ENCODE measurements at places on chromosomes 6 and 20.

DNA sequence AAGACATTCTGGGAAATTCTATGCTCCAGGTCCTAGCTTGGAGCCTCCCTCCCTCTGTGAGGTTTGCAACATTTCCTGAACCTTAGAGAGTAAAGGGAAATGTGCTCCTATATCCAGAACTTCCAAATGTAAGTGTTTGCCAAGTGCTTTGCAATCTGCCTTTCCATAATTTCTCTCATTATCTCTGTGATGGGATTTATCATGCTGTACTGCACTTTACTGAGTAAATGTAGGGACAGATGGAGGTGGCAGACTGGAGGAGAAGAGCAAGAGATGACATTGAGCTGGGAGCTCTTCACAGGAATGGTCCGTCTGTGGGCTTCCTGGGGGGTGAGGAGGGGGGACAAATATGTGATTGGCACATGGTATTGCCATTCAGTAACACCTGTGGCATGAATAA is 184.3 kb downstream of the SOX4 start:
- no peaks in the 10 kb centered on the region for H3K36me3 ChIP-seq
- no peaks in the 10 kb centered on the region for H3K27me3 ChIP-seq
- H3K4me3 ChIP-seq = no peak overlapping the region
- H3K27ac ChIP-seq = no peak overlapping the region

DNA sequence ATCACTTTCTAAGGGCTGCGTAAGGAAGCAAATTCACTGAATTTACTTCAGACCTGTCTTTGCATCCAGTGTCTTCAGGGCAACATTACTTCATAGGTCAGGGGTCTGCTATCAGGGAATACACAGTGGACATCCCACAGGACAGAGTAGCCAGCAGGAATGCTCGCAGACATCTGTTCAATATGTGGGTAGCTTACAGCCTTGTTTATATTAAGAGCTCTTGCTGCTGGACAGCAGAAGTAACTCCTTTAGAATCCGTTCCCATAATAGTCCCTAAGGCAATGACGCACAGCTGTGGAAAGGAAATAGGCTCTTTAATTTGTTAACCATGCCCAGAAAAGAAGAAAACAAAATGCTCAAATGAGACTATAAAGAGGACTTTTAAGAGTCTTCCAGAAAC is 198.7 kb downstream of the MOXD1 start:
- H3K4me1 ChIP-seq = no peaks in the 10 kb centered on the region
- no peak for DNase-seq
- H3K27ac ChIP-seq = no peak overlapping the region
- H3K27me3 ChIP-seq = no peaks in the 10 kb centered on the region
- H3K36me3 ChIP-seq = no peaks in the 10 kb centered on the region

DNA sequence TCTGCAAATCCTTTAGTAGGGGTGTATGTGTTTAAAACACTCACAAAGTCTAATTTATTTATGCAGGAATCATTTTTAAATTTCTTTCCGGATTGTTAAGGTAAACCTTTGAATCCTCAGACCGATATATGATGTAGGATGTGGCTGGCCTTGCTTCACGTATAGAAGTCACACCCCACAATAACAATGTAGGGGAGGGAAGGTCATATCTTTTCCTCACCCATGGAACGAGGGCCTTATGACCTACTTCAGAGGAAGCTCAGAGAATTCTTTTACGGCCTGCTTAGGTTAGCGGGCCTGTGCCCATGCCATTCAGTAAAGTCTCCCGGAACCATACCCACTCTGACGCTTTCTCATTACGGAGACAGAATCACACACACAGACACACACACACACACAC is 102.9 kb downstream of the MAP3K7 start:
- no peak overlapping the region for H3K27ac ChIP-seq
- H3K36me3 ChIP-seq = no peaks in the 10 kb centered on the region
- DNase-seq = no peak
- no peak overlapping the region for H3K4me3 ChIP-seq

DNA sequence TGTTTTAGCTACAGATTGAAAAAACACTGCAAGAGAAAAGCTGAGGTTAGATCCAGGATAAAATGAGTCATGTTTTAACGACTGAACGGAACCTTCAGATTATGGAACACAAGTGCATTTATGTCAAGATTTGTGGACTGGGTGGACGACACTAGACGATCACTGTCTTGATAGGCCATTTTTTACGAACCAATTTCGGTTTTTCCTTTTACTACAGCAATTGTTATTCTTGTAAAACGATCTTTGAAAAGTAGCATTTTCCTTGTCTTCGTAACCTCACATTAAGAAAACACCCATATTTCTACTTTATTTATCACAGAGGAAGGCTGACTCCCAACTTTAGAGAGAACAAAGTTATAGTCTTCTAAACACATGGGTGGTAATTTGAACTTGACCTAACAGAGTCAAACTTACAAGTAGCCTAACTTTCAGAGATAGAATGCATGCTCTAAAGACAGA is 294.2 kb upstream of the TCF21 start:
- H3K27ac ChIP-seq = peak overlapping the region; percentile 44
- H3K36me3 ChIP-seq = no peaks in the 10 kb centered on the region
- peaks cover 23% of the 10 kb centered on the region for H3K4me1 ChIP-seq
- no peak for DNase-seq
- no peaks in the 10 kb centered on the region for H3K27me3 ChIP-seq
- H3K4me3 ChIP-seq = no peak overlapping the region

GRCh38 chr6:106162921-106163320 is 76.8 kb downstream of the PRDM1 start:
- H3K36me3 ChIP-seq = no peaks in the 10 kb centered on the region
- H3K4me1 ChIP-seq = no peaks in the 10 kb centered on the region
- H3K4me3 ChIP-seq = no peak overlapping the region
- no peak for DNase-seq
- H3K27me3 ChIP-seq = no peaks in the 10 kb centered on the region

- peaks cover 78% of the 10 kb centered on the region for H3K36me3 ChIP-seq
- H3K4me1 ChIP-seq = peaks cover 17% of the 10 kb centered on the region
- H3K4me3 ChIP-seq = no peak overlapping the region
- no peak overlapping the region for H3K27ac ChIP-seq
Observed at GRCh38 chr20:39039261-39039660, 77.1 kb downstream of the DHX35 start.

DNA sequence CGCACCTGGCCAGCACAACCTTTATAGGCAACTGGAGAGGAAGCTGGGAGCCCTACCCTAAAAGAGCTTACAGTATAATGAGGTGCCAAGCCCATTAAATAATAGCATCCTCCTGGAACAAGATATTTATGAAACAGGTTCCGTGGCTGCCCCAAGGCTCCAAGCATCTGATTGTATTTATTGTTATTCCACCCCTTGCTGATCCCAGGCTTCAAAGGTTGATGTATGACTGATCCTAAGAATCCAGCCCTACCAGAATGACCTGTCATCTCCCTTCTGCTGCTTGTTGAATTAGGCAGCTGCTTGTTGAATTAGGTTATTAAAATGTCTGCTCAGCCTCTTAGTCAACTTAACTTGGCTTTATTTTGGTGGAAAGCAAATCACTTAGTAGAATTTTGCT is 35.2 kb upstream of the SASH1 start:
- no peaks in the 10 kb centered on the region for H3K36me3 ChIP-seq
- H3K27me3 ChIP-seq = no peaks in the 10 kb centered on the region
- no peak for DNase-seq
- peak overlapping the region; percentile 81 for H3K27ac ChIP-seq
- H3K4me3 ChIP-seq = no peak overlapping the region

DNA sequence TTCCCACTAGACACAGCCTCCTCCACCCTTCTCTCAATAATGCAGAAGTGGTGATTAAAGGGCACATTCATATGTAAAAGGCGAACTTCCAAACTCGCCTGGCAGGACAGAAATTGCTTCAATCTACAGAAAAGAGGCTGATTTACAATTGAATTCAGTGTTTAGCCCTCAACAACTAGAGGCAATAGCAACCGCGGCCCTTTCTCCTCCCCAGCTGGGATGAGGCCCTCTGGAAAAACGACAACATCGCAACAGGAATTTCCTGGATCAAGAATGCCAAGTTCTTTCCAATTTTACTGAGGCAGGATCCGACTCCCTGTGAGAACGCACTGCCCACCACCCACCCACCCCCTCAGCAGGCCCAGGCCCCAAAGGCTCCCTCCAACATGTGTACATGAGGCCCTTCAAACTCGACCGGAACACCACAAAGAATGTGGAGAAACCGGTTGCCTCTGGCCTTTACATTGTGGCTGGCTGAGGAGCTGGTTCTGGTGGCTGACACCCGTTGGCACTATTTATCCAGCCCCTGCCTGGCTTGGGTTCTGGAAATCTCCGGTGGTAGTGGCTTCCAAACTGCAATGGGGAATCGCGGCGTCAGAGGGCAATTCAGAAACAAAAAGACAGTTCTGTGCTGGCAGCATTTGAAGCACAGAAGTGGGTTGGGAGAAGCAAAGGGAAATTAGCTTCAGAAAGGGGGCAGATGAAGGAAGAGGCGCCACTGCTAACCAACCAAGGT is 36.8 kb downstream of the ZMYND8 start:
- H3K27ac ChIP-seq = peak overlapping the region; percentile 100
- H3K36me3 ChIP-seq = no peaks in the 10 kb centered on the region
- H3K4me3 ChIP-seq = peak overlapping the region; percentile 53
- no peak for DNase-seq

DNA sequence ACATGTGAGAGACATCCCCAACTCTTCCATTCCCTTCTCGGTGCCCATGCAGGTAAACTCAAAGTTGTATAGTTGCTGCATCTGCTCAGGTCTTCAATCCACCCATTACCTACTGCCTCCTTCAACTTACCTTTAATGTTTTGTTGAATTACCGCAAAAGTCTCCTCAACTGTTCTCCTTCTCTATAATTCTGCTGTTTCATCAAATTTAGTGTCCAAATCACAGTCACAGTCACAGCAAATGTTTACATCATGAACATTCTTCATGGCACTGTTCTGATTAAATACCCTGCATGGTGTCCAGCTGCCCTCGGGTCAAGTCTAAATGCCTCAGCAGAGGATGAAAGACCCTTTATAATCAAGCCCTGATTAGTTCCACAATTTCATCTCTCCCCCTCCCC is 130.1 kb downstream of the IPCEF1 start:
- H3K4me3 ChIP-seq = no peak overlapping the region
- H3K4me1 ChIP-seq = no peaks in the 10 kb centered on the region
- H3K36me3 ChIP-seq = no peaks in the 10 kb centered on the region
- H3K27ac ChIP-seq = no peak overlapping the region
- no peak for DNase-seq
